Occipital lobe (tissue), 3 donors: ENCODE measurements at places on chromosomes 3 and 15.

GRCh38 chr3:42153039-42153438 lies 61.9 kb downstream of the TRAK1 start:
- DNase-seq = no peak

- DNase-seq = no peak
These were observed 200.8 kb upstream of the GOLGA6L4 start for GRCh38 chr15:84034578-84035398.

GRCh38 chr3:106242781-106243180 lies 374.0 kb upstream of the CBLB start:
- DNase-seq = no peak

DNA sequence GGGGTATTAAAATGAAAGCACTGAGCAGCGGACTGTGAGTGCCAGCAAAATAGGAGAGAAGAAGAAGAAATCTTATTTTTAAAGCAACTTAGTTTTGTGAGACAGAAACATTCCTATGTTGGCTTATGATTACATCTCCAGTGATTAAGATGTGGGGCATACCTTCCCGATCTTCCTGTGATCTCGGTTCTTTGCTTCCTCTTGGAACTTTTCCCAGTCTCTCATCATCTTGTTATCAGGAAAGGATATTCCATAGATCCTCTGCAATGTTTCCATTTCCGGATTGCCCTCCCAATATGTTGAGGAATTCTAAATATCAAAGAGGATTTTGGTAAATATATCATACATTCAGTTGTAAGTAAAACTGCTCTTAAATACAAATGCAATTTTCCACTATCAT lies 22.2 kb downstream of the TARS3 start:
- DNase-seq = no peak
